ENCODE measurements at places on chromosomes 2 and 18. TPM values are rescaled to one million over a fixed set of nuclear protein-coding genes. Genes with fewer than 3 reads are reported as not detected.

DNA sequence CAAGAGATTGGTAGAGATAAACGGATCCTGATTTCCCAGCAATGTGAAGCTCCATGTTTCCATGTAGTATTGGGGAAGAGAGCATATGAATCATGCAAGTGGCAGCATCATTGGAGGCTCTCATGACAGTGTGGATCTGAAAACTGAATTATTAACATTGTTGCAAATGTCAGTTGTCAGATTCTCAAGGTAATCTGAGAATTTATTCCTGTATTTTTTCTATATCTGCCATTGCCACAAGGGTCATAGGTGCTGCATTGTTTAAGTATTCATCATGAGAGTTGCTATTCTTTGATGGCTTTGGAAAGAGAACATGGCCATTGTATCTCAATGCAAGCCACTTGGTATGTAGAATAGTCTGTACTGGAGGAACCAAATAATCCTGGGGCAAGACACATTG lies 1217.0 kb upstream of the ZEB2 start:
- H3K36me3 ChIP-seq = no peaks in the 10 kb centered on the region
- no peak overlapping the region for H3K4me3 ChIP-seq
- DNase-seq = no peak
- peaks cover 7% of the 10 kb centered on the region for H3K4me1 ChIP-seq
- H3K27me3 ChIP-seq = no peaks in the 10 kb centered on the region
- H3K27ac ChIP-seq = no peak overlapping the region

DNA sequence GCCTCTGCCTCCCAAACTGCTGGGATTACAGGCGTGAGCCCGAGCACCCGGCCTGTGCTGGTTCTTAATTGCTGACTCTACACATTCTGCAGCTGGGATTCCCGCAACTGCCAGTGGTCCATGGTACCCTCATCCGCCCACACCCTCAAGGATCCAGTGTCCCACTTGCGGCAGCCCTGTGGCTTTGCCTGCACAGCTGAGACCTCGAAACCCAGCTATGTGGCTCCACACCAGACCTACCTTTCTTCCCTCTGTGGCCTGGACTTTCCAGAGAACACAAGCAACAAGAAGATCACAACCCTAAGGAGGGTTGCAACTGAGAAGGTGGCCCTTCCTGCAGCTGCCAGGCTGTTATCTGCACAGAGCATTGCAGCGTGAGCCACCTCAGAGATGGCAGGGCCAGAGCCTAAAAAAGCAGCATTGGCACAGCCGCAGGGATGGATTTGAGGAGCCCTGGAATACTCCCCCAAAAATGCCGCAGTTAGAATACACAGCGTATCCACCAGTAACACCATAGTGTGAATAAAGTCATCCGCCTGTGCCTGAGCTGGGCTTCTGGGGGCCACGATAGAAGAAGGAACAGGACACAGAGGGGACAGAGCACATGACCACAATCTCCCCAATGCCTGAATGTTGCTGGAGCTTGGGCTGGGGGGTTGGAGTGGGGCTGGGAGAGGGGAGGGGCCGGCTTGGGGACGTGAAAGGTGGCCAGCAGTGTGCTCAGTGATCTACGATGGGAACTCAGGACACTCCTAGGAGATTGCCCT lies 1.9 kb downstream of the GPR55 start:
- DNase-seq = no peak
- H3K36me3 ChIP-seq = no peaks in the 10 kb centered on the region
- no peak overlapping the region for H3K4me3 ChIP-seq
- peaks cover 16% of the 10 kb centered on the region for H3K27me3 ChIP-seq
- no peak overlapping the region for H3K27ac ChIP-seq

GRCh38 chr18:25229081-25229480 lies 122.9 kb downstream of the ZNF521 start:
- peak; percentile 100 for DNase-seq
- no peak overlapping the region for H3K4me3 ChIP-seq
- no peaks in the 10 kb centered on the region for H3K27me3 ChIP-seq
- peak overlapping the region; percentile 90 for H3K27ac ChIP-seq
- H3K36me3 ChIP-seq = peaks cover 24% of the 10 kb centered on the region

GRCh38 chr18:662197-662596 lies 4.7 kb downstream of the TYMS start:
- H3K36me3 ChIP-seq = peaks cover 2% of the 10 kb centered on the region
- no peak for DNase-seq
- peaks cover 10% of the 10 kb centered on the region for H3K4me1 ChIP-seq
- no peaks in the 10 kb centered on the region for H3K27me3 ChIP-seq
- no peak overlapping the region for H3K4me3 ChIP-seq
- no peak overlapping the region for H3K27ac ChIP-seq

GRCh38 chr18:74498712-74499627 lies 2.8 kb downstream of the CNDP2 start:
- H3K27ac ChIP-seq = no peak overlapping the region
- H3K4me1 ChIP-seq = peaks cover 11% of the 10 kb centered on the region
- H3K27me3 ChIP-seq = peaks cover 3% of the 10 kb centered on the region
- H3K4me3 ChIP-seq = no peak overlapping the region
- no peak for DNase-seq
- H3K36me3 ChIP-seq = peaks cover 13% of the 10 kb centered on the region

DNA sequence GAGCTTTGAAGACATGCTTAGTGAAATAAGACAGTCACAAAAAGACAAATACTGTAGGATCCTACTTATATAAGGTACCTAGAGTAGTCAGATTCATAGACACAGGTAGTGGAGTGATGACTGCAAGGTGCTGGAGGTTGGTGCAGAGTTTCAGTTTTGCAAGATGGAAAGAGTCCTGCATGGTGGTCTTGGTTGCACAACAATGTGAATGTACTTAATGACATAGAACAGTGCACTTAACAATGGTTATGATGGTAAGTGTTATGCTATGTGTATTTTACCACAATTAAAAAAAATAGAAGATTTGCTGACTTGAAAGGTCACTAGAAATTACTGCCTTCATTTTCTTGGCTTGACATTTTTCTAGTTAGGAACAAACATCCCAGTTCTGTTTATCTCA lies 9.5 kb downstream of the CERS6 start:
- no peak overlapping the region for H3K4me3 ChIP-seq
- H3K27me3 ChIP-seq = no peaks in the 10 kb centered on the region
- peaks cover 4% of the 10 kb centered on the region for H3K4me1 ChIP-seq
- DNase-seq = no peak
- H3K36me3 ChIP-seq = no peaks in the 10 kb centered on the region
- no peak overlapping the region for H3K27ac ChIP-seq

DNA sequence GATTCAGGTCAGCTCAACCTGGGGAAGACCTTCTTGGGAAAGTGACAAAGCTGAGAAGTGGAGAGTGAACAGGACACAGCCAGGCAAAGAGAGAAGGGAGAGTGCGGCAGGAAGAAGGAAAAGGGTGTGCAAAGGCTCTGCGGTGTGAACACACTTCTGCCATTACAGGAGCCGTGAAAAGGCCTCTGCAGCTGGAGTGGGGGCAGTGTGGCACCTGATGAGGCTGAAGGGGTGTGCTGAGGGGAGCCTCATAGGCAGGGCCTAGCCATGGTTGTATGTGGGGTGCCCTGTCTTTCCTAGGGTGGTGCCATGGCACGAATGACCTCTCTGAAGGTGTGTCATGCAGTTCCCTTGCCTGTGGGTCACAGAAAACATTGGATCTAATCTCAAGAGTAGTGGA lies 347.6 kb downstream of the CYRIA start:
- H3K36me3 ChIP-seq = no peaks in the 10 kb centered on the region
- no peaks in the 10 kb centered on the region for H3K4me1 ChIP-seq
- DNase-seq = no peak
- no peak overlapping the region for H3K27ac ChIP-seq
- no peak overlapping the region for H3K4me3 ChIP-seq

GRCh38 chr2:106798826-106799552 lies 87.0 kb downstream of the ST6GAL2 start:
- DNase-seq = no peak

DNA sequence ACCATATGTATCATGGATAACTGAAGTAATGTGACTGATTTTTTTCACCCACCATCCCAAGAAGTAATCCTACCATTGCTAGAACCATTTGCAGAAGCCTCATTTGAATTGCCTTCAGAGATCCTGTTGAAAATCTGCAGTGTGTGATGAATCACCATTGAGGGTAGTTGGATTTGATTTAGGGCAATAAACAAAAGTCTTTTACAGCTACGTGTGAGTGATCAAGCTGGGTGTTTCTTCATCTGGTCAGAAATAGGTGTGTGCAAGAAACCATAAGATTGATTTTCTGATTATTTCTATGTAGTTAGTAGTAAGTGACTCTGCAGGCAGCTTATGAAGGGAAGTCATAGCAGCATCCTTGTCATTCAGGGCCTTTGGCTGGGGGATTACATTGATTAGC lies 159.6 kb downstream of the MGAT5 start:
- no peaks in the 10 kb centered on the region for H3K27me3 ChIP-seq
- no peak overlapping the region for H3K4me3 ChIP-seq
- peaks cover 2% of the 10 kb centered on the region for H3K36me3 ChIP-seq
- H3K4me1 ChIP-seq = peaks cover 35% of the 10 kb centered on the region

DNA sequence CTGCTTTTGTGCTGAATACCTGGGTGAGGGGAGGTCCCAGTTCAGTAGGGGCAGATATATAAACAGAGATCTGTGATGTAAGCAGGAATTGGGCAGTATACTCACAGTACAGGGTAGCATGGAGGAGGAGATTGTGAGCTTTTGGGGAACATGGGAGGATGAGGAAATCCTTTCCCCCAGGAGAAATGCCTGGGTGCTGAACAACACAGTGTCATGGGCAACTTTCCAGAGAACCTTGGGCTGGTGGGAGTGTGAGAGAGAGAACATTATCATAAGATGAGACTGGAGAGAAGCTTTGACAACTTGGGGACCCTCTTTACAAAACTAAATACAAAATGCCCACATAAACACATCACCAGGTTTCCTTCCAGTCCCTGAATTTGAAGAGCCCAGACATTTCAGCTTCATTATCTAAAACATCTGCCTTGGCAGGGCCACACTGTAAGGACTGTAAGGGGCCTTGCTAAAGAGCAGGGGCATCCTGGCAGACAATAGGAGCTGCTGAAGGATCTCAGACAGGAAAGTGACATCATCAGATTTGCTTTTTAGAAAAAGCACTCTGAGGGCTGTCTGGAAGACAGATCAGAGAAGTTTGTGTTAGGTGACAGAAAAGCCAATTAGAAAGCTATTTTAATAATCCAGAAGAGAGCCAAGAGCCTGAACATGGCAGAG lies 303.1 kb upstream of the FBXO11 start:
- H3K36me3 ChIP-seq = no peaks in the 10 kb centered on the region
- no peaks in the 10 kb centered on the region for H3K27me3 ChIP-seq
- peak overlapping the region; percentile 69 for H3K27ac ChIP-seq
- peaks cover 16% of the 10 kb centered on the region for H3K4me1 ChIP-seq

DNA sequence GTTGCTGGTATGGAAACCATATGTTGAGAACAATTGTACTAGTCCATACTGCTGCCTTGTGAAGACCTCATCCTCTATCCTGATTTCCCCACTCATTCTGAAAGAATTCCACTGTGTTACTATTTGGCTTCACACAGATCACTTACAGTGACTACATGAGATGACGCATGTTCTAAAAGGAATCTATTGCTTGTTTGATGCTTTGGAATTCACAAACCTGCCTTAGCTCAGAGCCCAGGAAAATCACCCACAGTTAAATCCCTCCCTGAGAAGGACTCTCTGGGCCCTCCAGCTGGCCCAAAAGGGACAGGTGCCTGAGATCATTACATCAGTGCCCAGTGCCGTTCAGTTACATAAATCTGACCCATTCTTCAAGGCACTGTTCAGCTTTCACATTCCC lies 45.3 kb downstream of the KLHL29 start:
- no peaks in the 10 kb centered on the region for H3K4me1 ChIP-seq
- H3K27ac ChIP-seq = no peak overlapping the region
- no peaks in the 10 kb centered on the region for H3K36me3 ChIP-seq
- no peaks in the 10 kb centered on the region for H3K27me3 ChIP-seq
- DNase-seq = no peak

DNA sequence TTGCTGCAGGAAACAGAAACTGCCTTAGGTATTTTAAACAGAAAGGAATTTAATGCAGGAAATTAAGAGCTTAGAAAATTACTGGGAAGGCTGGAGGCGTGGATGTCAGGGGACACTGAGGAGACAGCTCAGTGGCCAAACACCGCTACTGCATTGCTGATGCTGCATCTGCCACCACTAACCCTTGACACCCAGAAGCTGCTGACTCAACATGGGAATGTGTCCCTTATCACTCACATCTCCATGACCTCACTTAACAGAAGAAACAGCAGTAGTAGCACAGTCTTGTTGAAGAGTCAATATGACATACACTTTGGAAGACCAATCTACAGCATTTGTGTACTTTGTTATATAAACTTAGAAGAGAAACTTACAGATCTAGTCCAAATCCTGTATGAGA lies 906.1 kb downstream of the SLC4A3 start:
- H3K4me1 ChIP-seq = no peaks in the 10 kb centered on the region
- no peak for DNase-seq
- H3K4me3 ChIP-seq = no peak overlapping the region

DNA sequence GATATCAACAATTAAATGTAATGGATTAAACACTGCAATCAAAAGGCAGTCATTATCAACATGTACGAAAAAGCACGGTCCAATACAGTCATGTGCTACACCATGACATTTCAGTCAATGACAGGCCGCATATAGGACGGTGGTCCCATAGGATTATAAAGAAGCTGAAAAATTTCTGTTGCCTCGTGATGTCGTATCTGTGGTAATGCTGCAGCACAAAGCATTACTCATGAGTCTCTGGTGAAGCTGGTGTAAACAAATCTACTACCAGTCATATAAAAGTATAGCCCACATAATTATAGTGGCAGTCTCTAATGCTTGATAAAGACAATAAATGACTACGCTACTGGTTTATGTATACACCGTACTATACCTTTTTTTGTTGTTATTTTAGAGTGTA lies 58.4 kb downstream of the RABL2A start:
- no peak for DNase-seq
- no peaks in the 10 kb centered on the region for H3K36me3 ChIP-seq
- H3K27ac ChIP-seq = no peak overlapping the region

DNA sequence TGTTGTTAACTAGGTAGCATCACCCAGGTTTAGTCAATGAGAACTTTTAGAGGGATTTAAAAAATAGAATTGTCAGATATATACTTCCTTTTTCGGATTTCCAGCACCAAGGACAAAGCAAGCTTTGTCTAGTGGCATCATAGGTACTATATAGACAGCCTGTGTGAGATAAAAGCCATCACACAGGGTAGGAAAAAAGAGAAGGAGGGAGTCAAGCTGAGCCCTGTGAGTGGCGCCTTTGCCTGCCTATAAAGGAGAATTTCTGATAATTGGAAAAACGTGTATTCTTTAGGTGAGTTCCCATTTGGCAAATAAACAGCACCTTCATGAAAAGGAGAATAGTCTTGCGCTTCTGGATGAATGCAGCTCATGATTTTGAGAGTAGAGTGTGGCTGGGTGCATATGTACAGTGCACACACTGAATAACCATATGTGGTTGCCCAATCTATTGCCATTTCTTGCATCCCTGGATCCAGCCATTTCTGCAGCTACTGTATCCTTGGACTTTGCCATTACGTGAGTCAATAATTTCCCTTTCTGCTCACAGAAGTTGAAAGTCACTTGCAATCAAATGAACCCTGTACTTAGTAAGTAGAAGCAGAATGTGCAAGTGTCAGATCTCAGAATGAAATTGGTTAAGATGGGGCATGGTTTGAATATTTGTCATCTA lies 559.9 kb upstream of the MEX3C start:
- H3K27ac ChIP-seq = no peak overlapping the region
- no peaks in the 10 kb centered on the region for H3K27me3 ChIP-seq
- no peaks in the 10 kb centered on the region for H3K4me1 ChIP-seq
- DNase-seq = no peak
- H3K4me3 ChIP-seq = no peak overlapping the region

GRCh38 chr2:239868556-239869181 lies 156.5 kb downstream of the NDUFA10 start:
- no peaks in the 10 kb centered on the region for H3K36me3 ChIP-seq
- no peak overlapping the region for H3K4me3 ChIP-seq
- DNase-seq = no peak

The LIMS2 gene
- 48.3 TPM for total RNA-seq

The ELOA2 gene
- not detected for total RNA-seq

The PIK3C3 gene
- 45.8 TPM for total RNA-seq

The DSEL gene
- total RNA-seq = 4.5 TPM

The GKN2 gene
- not detected for total RNA-seq
